ENCODE measurements at places on chromosomes 4 and X. TPM values are rescaled to one million over a fixed set of nuclear protein-coding genes. Genes with fewer than 3 reads are reported as not detected.

Gene PCDH18
- not detected for total RNA-seq

Gene HCCS
- total RNA-seq, result 14.0 TPM

Gene ZBED1
- total RNA-seq, result 21.9 TPM

Gene SPATA4
- total RNA-seq, result not detected

Data from HT-29 (cell line).